ENCODE measurements at places on chromosomes 13 and 19. TPM values are rescaled to one million over a fixed set of nuclear protein-coding genes. Genes with fewer than 3 reads are reported as not detected.
A peak's percentile ranks its signal among the peaks of the same experiment; 100 is the strongest.

- H3K4me1 ChIP-seq, result no peaks in the 10 kb centered on the region
- no peaks in the 10 kb centered on the region for H3K27me3 ChIP-seq
- H3K4me3 ChIP-seq, result no peak overlapping the region
- DNase-seq, result no peak
- no peaks in the 10 kb centered on the region for H3K36me3 ChIP-seq
Observed at GRCh38 chr19:56987184-56987583, 132.6 kb upstream of the USP29 start.

DNA sequence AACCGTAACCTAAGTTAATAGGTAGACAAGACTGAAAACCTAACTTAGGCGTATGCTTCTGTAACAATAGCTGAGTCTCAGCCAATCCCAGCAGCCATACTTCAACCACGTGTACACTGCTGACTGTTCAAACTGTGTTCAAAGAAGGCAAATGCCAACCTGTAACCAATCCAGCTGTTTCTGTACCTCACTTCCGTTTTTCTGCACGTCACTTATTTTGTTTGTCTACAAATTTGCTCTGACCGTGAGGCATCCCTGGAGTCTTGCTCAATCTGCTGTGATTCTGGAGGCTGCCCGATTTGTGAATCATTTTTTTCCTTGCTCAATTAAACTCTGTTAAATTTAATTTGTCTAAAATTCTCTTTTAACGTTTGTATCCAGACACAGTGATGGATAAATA lies 59.2 kb downstream of the EDNRB start:
- no peaks in the 10 kb centered on the region for H3K27me3 ChIP-seq
- H3K4me1 ChIP-seq, result no peaks in the 10 kb centered on the region
- peak overlapping the region; percentile 64 for H3K27ac ChIP-seq
- H3K36me3 ChIP-seq, result no peaks in the 10 kb centered on the region
- DNase-seq, result peak; percentile 24

DNA sequence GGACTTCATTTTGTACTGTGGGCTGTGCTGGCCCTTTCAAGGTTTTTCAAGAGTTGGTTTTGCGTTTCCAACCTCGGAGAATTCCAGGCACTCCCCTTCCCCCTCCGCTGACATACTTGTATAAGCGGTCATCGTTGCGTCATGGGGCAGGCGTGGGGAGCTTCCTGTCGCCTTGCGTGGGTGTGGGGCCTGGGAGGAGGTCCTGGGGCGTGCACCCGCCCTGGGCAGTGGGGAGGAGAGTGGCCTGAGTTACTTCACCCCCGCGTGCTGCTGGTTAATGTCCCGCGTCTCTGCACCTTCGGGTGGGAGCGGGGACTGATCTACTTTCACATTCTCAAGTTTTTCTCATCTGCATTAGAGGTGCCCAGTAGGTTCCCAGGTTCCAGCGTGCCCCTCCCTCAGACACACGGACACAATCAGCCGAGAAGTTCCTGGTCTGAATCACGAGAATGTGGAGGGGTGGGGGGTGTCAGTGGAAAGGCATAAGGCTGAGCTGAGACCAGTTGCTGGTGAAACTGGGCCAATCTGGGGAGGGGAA lies 4.1 kb downstream of the IER2 start:
- DNase-seq, result peak; percentile 96
- H3K27me3 ChIP-seq, result no peaks in the 10 kb centered on the region
- no peaks in the 10 kb centered on the region for H3K36me3 ChIP-seq
- H3K4me3 ChIP-seq, result peak overlapping the region; percentile 64

Gene DNAAF3
- total RNA-seq, result 5.8 TPM

GRCh38 chr13:111595791-111596190 lies 275.3 kb downstream of the TEX29 start:
- no peak for DNase-seq
- no peaks in the 10 kb centered on the region for H3K36me3 ChIP-seq
- no peak overlapping the region for H3K4me3 ChIP-seq
- H3K27me3 ChIP-seq, result peaks cover 7% of the 10 kb centered on the region

DNA sequence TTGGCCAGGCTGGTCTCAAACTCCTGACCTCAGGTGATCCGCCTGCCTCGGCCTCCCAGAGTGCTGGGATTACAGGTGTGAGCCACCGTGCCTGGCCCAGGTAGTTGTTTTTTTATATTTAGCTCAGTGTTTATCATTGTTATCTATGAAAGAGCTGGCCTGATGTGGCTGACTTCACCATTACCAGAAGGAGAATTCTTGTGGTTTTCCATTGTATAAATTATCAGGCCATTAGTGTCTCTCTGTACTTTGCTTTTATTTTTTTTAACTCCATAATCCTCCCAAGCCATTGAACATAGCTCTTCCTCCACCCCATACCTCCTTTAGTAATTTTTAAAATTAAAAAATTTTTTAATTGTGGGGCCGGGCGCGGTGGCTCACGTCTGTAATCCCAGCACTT lies 24.2 kb downstream of the CERS4 start:
- H3K27me3 ChIP-seq, result no peaks in the 10 kb centered on the region
- no peak overlapping the region for H3K4me3 ChIP-seq
- no peak overlapping the region for H3K27ac ChIP-seq
- no peak for DNase-seq
- H3K36me3 ChIP-seq, result no peaks in the 10 kb centered on the region

- no peak overlapping the region for H3K4me3 ChIP-seq
- H3K27me3 ChIP-seq, result no peaks in the 10 kb centered on the region
- H3K27ac ChIP-seq, result peak overlapping the region; percentile 7
- DNase-seq, result peak; percentile 60
- no peaks in the 10 kb centered on the region for H3K36me3 ChIP-seq
- H3K4me1 ChIP-seq, result peaks cover 6% of the 10 kb centered on the region
Observed at GRCh38 chr19:14383661-14384555, 2.7 kb downstream of the ADGRE5 start.

Gene AKT2
- 98.0 TPM for total RNA-seq

GRCh38 chr13:42354241-42355091 lies 82.5 kb downstream of the AKAP11 start:
- no peaks in the 10 kb centered on the region for H3K27me3 ChIP-seq
- no peak overlapping the region for H3K4me3 ChIP-seq
- no peak for DNase-seq

Gene FUT6
- total RNA-seq, result not detected

Gene LILRB3
- 7.5 TPM for total RNA-seq

DNA sequence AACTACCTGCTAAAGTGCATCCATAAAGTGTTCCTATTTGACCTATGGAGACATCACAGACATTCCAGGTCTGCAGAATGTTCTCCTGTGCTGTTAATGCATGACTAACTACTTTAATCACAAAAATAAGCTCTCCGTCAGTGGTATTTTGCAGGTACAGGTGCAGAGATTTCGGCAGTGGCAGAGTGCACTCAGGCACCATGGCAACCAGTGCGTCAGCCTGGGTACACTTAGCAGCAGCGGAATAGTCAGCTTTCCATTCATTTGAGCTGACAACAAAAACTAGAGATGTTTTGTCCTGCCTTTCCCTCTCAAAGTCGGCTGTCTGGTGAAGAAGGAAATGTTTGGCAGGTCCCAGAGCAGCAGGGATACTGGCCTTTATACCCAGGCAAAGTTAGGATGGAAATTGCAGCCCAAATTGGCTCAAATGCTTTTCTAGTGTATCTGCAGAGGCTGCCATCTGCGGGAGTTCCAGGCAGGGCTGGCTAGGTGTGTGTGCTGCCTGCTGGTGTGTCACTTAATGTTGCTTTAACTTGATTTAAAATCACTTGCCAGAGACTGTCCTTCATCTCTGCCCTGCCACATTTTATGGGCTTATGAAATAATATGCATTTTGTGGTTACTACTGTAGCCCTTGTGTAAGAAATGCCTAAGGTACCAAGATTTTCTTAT lies 195.8 kb downstream of the RAP2A start:
- no peak overlapping the region for H3K4me3 ChIP-seq
- DNase-seq, result no peak
- H3K36me3 ChIP-seq, result no peaks in the 10 kb centered on the region
- H3K27me3 ChIP-seq, result no peaks in the 10 kb centered on the region
- H3K27ac ChIP-seq, result no peak overlapping the region
- H3K4me1 ChIP-seq, result peaks cover 5% of the 10 kb centered on the region

GRCh38 chr19:13077240-13077639 lies 25.4 kb downstream of the LYL1 start:
- no peak overlapping the region for H3K4me3 ChIP-seq
- no peaks in the 10 kb centered on the region for H3K4me1 ChIP-seq
- no peaks in the 10 kb centered on the region for H3K27me3 ChIP-seq
- no peak overlapping the region for H3K27ac ChIP-seq
- no peak for DNase-seq

Gene SIGLEC12
- total RNA-seq, result 1.4 TPM

Gene CGB1
- total RNA-seq, result not detected

GRCh38 chr19:48895226-48895625 lies 3.3 kb downstream of the TULP2 start:
- DNase-seq, result no peak
- no peak overlapping the region for H3K27ac ChIP-seq
- H3K4me3 ChIP-seq, result no peak overlapping the region
- H3K36me3 ChIP-seq, result no peaks in the 10 kb centered on the region
- H3K27me3 ChIP-seq, result no peaks in the 10 kb centered on the region

Gene KLK4
- total RNA-seq, result 10.2 TPM

Gene SOHLH2
- 0.18 TPM for total RNA-seq

- no peak for DNase-seq
- no peaks in the 10 kb centered on the region for H3K4me1 ChIP-seq
- H3K4me3 ChIP-seq, result no peak overlapping the region
- no peak overlapping the region for H3K27ac ChIP-seq
- H3K27me3 ChIP-seq, result no peaks in the 10 kb centered on the region
Observed at GRCh38 chr19:6654347-6655310, 15.3 kb downstream of the TNFSF14 start.

GRCh38 chr13:98955336-98955735 lies 22.5 kb downstream of the DOCK9 start:
- no peaks in the 10 kb centered on the region for H3K27me3 ChIP-seq
- DNase-seq, result no peak
- H3K4me1 ChIP-seq, result no peaks in the 10 kb centered on the region
- H3K36me3 ChIP-seq, result no peaks in the 10 kb centered on the region

DNA sequence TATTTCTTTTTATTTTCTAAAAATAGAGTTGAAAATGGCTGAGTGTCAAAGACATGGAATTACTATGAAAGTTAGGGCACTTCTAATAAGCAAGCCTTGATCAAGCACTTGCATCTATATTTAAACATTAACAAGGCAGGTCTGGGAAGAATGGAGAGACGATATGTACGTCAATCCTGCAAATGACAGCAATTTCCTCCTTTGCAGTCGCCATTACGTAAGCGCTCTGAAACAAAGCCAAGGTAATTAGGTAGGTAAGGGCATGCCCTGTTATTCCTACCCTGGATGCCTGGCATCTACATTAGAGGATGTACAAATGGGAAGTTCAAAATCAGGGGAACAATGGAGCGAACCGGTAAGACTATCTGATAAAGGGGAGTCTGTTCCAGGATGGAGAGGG lies 664.0 kb upstream of the ARGLU1 start:
- no peak for DNase-seq
- H3K4me1 ChIP-seq, result no peaks in the 10 kb centered on the region
- no peak overlapping the region for H3K4me3 ChIP-seq
- H3K36me3 ChIP-seq, result no peaks in the 10 kb centered on the region
- no peak overlapping the region for H3K27ac ChIP-seq
- no peaks in the 10 kb centered on the region for H3K27me3 ChIP-seq

- DNase-seq, result no peak
- no peak overlapping the region for H3K4me3 ChIP-seq
- no peaks in the 10 kb centered on the region for H3K4me1 ChIP-seq
- H3K27ac ChIP-seq, result no peak overlapping the region
Observed at GRCh38 chr13:73998631-73999030, 135.6 kb downstream of the KLF12 start.

DNA sequence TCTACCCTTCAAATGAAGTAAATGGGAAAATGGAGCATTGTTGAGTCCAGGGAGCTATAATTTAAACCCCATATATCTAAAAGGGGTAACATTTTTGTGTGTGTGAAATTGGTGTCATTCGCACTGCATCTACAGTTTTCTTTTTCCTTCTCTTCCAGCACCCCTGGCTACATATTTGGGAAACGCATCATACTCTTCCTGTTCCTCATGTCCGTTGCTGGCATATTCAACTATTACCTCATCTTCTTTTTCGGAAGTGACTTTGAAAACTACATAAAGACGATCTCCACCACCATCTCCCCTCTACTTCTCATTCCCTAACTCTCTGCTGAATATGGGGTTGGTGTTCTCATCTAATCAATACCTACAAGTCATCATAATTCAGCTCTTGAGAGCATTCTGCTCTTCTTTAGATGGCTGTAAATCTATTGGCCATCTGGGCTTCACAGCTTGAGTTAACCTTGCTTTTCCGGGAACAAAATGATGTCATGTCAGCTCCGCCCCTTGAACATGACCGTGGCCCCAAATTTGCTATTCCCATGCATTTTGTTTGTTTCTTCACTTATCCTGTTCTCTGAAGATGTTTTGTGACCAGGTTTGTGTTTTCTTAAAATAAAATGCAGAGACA lies 28.6 kb downstream of the ALOX5AP start:
- H3K36me3 ChIP-seq, result no peaks in the 10 kb centered on the region
- H3K27me3 ChIP-seq, result no peaks in the 10 kb centered on the region
- no peak overlapping the region for H3K4me3 ChIP-seq
- H3K27ac ChIP-seq, result no peak overlapping the region

Gene MEF2B
- 1.9 TPM for total RNA-seq

Gene RAB3A
- total RNA-seq, result 3.7 TPM

Gene JOSD2
- 42.1 TPM for total RNA-seq

Gene ZNF506
- 17.5 TPM for total RNA-seq

DNA sequence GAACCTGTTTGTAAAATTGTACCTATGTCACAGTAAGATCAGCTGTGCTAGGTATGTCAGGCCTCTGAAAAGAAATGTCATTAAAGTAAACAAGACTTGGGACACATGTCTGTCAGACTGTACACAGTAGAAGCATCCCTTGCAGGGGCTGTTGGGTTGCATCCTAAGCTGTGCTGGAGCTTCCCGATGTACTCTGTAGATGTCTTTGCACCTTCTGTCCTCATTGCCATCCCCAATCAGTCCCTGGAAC lies 48.7 kb upstream of the GPR183 start:
- no peak overlapping the region for H3K4me3 ChIP-seq
- peaks cover 23% of the 10 kb centered on the region for H3K4me1 ChIP-seq
- H3K27me3 ChIP-seq, result no peaks in the 10 kb centered on the region
- peak overlapping the region; percentile 35 for H3K27ac ChIP-seq
- no peak for DNase-seq

- no peak overlapping the region for H3K27ac ChIP-seq
- H3K4me3 ChIP-seq, result no peak overlapping the region
- no peaks in the 10 kb centered on the region for H3K27me3 ChIP-seq
- no peaks in the 10 kb centered on the region for H3K4me1 ChIP-seq
- H3K36me3 ChIP-seq, result no peaks in the 10 kb centered on the region
Observed at GRCh38 chr19:53646144-53646543, 14.3 kb downstream of the DPRX start.

Gene ALKBH6
- total RNA-seq, result 16.8 TPM

- H3K4me1 ChIP-seq, result no peaks in the 10 kb centered on the region
- DNase-seq, result no peak
- no peaks in the 10 kb centered on the region for H3K36me3 ChIP-seq
- no peak overlapping the region for H3K4me3 ChIP-seq
Observed at GRCh38 chr13:101584331-101584730, 131.9 kb downstream of the ITGBL1 start.

Gene CGB2
- not detected for total RNA-seq

Measured in adrenal gland (tissue), 19 donors.